ENCODE measurements at places on chromosomes 5 and 9. TPM values are rescaled to one million over a fixed set of nuclear protein-coding genes. Genes with fewer than 3 reads are reported as not detected.

The SLC46A2 gene
- total RNA-seq, result 0.07 TPM

The NTNG2 gene
- 3.1 TPM for total RNA-seq

The KCNT1 gene
- 0.14 TPM for total RNA-seq

The SEMA4D gene
- total RNA-seq, result 60.5 TPM

The IFNE gene
- total RNA-seq, result 0.14 TPM

The LHX3 gene
- 0.11 TPM for total RNA-seq

The KCNMB1 gene
- total RNA-seq, result 0.21 TPM

The FOXE1 gene
- 0.05 TPM for total RNA-seq

The SAXO1 gene
- total RNA-seq, result 0.02 TPM

- no peak for DNase-seq
Observed at GRCh38 chr5:167678481-167678880, 613.0 kb upstream of the WWC1 start.

DNA sequence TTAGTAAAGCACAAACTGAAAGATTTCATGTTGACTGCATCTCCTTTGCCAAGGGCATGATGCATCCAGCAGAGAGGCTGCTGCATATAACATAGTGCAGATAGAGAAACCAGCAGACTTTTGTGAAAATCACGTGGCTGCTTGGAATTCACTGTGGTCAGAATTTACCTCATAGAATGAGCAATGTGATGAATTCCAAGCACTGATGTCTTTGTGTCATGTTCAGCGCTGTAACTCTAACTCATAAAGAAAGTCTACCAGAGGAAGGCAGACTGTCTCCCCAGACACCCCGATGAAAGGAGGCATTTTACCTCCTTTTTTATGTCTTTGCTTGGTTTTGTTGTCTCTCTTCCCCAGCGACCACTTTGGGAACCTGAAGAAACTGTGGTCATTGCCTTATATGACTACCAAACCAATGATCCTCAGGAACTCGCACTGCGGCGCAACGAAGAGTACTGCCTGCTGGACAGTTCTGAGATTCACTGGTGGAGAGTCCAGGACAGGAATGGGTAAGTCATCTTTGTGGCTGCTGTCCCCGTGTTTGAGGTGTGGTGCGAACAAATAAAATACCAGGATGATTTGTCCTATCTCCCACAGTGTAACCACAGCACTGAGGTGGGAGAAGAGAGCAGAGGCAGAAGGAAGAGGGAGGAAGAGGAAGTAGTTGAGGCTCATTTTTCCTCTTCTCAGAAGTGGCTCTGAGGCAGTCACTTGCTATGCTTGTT, 42.0 kb downstream of the ITK start:
- no peak for DNase-seq

GRCh38 chr9:120609636-120610035, 29.7 kb upstream of the CDK5RAP2 start:
- DNase-seq, result no peak

DNA sequence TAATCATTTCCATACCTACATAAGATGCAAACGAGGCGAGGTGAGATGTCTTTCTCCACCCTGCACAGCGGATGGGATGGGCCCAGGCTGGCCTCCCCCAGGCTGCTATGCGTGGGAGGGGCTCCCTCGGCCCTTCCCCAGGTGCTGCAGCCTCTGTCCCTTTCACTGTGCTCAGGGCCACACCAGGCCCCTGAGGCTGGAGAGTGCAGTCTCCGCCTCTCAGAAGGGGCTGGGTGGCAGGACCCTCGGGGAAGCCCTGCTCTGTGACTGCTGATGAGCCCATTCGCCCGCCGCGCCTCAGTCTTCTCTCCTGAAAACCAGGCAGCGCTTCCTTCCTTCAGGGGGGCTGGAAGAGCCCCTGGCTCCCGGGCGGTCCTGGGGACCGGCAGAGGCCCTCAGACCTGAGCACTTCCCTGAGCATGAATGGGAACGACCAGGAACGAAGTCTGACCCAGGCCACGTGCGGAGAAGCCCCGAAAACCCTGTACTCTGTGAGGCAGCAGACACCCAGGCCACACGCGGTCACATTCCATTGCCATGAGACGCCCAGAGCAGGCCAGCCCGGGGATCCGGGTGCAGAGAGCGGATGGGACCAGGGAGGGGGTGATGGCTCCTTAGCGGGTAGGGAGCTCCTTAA, 21.9 kb upstream of the NOTCH1 start:
- peak; percentile 55 for DNase-seq

- DNase-seq, result no peak
Observed at GRCh38 chr5:157050050-157050449, 8.9 kb downstream of the HAVCR1 start.

DNA sequence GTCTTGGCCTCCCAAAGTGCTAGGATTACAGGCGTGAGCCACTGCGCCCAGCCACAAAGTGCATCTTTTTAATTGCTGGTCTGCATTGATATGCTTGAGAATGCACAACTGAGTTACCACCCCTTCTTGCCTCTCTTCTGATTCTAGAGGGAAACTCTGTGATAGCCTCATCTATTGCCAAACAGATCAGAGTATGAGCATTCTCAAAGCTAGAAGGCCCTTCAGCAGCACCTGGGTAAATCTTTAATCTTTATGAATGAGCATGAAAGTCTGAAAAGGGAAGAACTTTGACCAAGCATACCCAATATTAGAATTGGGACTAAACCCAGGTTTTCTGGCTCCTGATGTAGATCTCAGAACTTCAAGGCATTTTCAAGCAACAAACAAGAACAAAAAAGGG, 298.3 kb upstream of the TNC start:
- DNase-seq, result no peak

DNA sequence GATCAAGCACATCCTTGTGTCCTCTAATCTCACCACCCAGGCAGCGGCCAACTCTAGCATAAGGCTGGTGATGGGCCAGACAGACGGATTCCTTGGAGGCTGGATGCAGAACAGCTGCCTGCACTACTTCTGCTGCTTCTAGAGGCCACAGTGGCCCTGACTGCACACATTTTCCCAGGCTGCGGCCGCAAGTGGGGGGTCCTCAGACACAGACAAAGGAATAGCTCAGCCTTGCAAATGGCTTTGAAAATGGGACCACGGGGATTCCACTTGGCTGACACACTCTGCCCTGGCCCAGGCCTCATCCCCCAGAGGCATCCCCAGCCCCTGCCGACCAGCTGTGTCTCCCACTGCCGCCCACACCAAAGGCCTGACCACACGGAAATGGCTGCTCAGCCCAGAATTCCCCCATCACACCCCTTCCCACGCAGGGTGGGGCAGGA, 540.8 kb downstream of the BNC2 start:
- DNase-seq, result no peak

GRCh38 chr9:93667627-93668026, 91.2 kb downstream of the PHF2 start:
- peak; percentile 4 for DNase-seq

GRCh38 chr5:59792983-59793585, 100.4 kb downstream of the PDE4D start:
- no peak for DNase-seq

DNA sequence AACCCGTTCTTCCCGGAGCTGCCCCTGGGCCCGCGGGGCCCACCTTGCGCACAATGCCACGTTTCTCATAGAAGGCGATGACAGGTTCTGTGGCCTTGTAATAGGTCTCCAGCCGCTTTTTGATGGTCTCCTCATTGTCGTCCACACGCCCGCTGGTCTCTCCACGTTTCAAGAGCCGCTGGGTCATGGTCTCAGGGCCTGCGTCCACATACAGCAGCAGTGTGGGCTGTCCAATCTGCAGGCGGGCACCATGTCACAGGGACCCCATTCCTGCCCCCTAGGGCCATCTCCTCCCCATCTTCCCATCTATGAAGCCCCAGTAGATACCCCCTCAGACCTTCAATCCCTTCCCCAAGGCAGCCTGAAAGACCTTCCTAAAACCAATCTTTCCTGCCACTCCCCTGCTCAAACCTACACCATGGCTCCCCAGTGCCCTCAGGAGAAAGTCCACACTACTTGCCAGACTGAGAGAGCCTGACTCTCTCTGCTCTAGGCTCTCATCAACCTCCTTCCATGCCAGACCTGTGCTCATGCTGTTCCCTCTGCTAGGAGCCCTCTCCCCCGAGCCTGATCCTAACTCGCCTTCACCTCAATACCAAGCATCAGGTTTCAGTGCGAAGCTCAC, 9.1 kb downstream of the AK1 start:
- no peak for DNase-seq

- no peak for DNase-seq
Observed at GRCh38 chr9:86585422-86586143, 231.4 kb upstream of the TUT7 start.

DNA sequence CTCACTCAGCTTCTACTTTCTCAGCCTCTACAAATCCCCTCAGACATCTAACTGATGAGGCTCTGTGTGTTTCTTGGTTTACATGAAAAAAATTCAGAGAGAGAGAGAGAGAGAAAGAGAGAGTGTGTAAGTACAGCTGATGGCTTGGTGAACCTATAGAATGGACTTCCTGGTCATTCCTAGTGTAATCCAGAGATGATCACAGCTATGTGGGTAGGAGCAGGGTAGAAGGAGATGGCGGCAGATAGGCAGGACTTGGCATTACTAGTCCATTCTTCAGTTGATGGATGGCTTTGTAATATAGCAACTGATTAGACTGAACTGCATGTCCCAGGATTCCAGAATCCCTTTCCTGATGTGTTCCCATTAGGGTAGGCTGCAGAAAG, 429.3 kb upstream of the CLINT1 start:
- no peak for DNase-seq

DNA sequence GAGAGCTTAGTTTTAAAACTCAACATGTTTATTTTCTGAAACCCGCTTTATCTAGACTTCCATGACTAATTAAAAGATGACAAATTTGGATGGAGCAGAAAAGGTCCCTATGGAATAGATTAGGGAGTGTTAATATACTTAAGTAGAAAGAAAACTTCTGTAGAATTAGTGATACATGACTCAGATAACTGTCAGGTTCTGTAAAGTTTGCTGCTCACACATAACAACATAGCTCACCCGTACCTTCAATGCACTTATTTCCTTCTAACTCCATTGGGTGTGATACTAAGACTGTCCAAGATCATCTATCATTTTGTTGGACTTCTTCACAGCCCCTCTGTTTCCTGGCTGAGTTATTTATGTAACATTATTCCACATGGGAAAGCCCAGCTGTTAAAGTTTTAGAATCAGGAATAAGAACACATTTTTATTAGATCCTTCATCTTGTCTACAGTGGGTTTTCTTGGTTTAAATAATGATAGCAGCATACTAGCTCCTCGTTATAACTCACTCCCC, 27.8 kb downstream of the TMEM167A start:
- DNase-seq, result no peak

- no peak for DNase-seq
Observed at GRCh38 chr9:87387351-87388011, 110.2 kb upstream of the DAPK1 start.

GRCh38 chr5:54088081-54088480, 222.3 kb downstream of the ARL15 start:
- DNase-seq, result no peak

- DNase-seq, result no peak
Observed at GRCh38 chr9:108445431-108446071, 410.2 kb downstream of the ACTL7B start.

DNA sequence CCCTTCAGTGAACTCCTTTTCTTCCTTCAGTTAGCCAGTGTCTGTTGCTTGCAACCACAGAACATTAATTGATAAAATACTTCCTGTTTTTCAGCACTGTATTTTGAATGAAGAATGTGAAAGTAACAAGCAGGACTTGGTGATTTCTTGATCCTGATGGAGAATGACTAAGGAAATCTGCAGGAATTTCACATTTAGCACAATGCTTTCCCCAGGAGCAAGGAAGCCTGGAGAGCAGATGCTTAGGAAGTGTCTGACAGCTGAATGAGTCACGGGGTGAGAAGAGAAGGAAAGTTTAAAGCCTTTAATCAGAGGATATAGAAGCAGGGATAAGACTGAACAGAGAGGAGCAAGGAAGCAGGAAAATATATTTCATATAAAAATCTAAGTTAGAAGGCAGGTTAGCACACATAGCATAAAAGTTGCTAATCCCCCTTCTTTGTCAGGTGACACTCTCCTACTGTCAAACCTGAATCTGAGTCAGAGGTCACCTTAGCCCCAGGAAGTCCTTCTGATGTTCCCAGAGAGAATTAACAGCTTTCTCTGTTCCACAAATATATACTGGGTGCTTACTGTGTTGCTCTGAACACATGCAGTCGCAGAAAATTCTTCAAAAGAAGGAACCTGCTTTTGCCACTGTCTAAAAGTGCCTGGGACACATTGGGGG, 59.7 kb downstream of the GNA14 start:
- no peak for DNase-seq

DNA sequence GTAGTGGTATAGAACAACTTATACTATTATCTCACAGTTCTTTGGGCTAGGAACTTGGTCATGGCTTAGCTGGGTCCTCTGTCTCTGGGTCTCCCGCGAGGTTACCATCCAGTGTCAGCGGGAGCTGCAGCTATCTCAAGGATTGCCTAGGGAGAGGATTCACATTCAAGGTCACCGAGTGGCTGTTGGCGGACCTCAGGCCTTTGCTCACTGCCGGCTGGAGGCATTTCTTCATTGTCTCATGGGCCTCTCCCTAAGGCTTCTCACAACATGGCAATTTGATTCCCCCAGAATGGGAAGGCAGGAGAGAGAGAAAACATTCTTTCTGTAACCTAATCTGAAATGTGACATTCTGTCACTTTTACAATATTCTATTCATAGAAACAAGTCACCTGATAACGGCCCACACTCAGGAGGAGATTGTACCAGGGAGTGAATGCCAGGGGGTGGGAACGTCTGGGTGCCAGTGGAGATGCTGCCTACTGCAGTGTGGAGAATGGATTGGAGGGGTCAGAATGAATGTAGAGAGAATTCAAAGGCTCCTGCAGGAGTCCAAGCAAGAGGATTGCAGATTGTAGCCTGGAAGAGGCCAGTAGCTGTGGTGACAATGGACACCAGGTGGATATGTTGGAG, 29.5 kb upstream of the ANKRD18A start:
- DNase-seq, result no peak

DNA sequence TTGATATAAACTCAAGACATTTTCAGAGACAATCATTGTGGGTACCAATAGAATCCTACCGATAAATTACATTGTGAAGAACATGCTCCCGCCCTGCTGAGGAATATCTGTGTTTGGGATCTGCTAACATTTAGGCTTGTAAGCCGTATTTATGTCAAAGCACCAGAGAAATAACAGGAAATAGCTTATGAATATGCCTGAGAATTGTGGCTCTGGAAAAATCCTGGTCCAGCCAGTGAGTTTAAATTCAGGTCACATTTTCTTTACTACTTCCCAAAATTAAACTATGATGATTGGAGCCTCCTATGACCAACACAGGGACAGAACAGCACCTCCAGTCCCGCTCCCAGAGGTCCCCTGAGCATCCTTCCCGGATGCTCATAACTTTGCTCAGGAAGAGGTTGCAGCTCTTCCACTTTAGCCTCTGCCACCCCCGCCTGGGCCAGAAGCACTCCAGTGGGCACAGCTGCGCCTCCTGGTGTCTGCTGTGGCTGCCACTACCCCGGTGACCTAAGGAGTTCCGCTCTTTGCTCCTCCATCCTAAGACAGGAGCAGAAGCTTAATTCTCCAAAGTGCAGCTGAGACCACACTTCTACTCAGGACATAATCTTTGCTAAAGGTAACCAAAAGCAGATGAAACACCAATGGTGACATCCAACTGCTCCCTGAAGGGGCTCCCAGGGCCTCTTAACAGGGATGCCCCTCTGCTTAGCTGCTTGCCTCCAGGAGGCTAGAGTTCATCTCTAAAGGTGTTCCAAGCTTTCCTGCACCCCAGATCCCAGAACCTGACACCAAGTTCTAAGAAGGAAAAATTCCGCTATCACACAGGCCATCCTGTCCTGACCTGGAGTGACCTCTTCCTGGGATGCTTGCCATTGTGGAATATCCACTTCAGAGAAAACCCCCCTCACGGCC, 58.8 kb downstream of the SLC1A1 start:
- peak; percentile 78 for DNase-seq

GRCh38 chr9:109466623-109467590, 31.2 kb downstream of the PTPN3 start:
- no peak for DNase-seq
